ENCODE measurements at places on chromosomes 4 and X. TPM values are rescaled to one million over a fixed set of nuclear protein-coding genes. Genes with fewer than 3 reads are reported as not detected.

The MAPK10 gene
- 7.1 TPM for total RNA-seq

The ERAS gene
- total RNA-seq, result not detected

The OTC gene
- total RNA-seq, result not detected

The PABPC1L2A gene
- not detected for total RNA-seq

The FAM156B gene
- total RNA-seq, result 32.9 TPM

The MID1IP1 gene
- 87.7 TPM for total RNA-seq

The KLF8 gene
- 1.6 TPM for total RNA-seq

The WNK3 gene
- 22.1 TPM for total RNA-seq

The TLL1 gene
- total RNA-seq, result 0.05 TPM

- no peak for ATAC-seq
These were observed 663.4 kb upstream of the LCORL start for GRCh38 chr4:18684932-18685331.

GRCh38 chr4:123631786-123632692, 235.4 kb downstream of the SPRY1 start:
- peak; percentile 88 for ATAC-seq

DNA sequence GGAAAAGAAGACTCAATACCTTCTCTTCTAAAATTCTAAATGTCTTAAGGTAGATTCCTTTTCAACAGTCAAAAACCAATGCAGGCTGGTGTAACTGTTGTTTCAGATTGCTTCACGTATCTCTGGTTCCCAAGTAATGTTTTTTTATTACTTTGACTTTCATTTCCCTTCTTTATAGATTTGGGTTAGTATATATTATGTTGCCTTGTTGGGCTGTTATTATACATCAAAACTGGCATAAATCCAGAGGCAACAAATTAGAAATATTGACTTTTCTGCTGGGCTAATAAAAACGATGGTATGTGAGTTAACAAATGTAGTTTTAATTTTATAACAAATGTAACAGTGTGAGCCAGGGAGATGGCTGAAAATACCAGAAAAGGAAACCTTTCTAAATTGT, 444.7 kb upstream of the TENM3 start:
- ATAC-seq, result peak; percentile 75

DNA sequence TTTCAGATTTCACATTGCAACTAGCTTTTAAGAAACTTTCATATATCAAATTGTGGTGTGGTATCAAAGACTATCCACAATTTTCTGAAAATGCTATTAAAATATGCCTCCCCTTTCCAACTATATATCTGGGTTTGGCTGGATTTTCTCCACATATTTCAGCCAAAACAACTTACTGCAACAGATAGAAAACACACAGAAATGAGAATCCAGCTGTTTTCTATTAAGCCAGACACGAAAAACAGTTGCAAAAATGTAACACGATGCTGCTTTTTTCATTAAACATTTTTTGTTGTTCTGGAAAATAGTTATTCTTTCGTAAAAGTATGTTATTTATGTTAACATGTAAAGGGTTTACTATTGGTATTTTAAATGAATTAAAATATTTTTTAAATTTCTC, 33.1 kb downstream of the DCTD start:
- ATAC-seq, result no peak

GRCh38 chr4:165156906-165157305, 44.2 kb upstream of the TMEM192 start:
- no peak for ATAC-seq

DNA sequence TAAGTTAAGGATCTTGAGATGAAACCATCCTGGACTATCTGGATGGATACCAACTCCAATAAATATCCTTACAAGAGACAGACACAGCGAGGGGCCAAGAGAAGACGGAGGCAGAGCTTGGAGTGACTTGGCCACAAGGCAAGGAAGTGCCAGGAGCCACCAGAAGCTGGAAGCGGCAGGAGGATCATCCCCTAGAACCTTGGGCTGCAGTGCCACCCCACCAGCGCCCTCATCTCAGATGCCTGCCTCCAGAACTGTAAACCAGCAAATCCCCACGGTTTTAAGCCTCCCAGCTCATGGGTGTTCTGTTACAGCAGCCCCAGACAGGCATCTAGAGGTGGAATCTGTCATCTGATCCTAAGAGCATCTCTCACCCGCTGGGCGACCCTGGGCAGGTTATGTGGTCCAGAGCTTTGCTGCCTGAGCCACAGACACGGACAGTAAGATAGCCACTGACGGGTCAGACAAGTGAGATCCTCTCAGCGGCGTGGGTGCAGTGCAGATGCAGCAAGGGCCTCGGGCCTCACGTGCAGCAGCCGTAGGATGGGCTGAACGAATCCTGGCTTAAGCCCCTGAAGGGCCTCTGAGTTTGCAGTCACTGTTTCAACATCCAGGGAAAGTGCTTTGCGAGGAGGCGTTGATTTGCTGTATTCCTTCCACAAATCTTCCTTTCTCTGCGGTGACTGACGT, 25.1 kb upstream of the MXD4 start:
- ATAC-seq, result peak; percentile 27

GRCh38 chr4:55035892-55036291, 89.5 kb downstream of the KDR start:
- ATAC-seq, result no peak

DNA sequence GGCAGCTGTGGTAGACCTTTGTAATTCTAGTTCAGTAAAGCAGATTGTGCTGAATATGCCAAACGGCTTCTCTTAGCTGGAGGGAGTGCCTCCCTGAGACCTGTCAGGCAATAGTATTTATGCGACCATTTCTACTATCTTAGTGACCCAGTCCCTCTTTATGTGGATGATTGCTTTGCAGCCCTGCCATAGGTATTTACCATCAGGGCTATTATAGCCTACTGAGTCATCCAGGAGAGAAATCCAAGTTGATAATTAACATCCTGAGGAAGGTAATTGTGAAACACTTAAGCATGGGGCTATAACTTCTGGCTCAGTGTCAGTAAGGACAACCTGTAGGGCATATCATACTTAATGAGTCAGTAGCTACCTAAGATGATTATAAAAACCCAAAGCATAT, 103.9 kb upstream of the MAOA start:
- ATAC-seq, result no peak

GRCh38 chr4:153747406-153747955, 12.3 kb downstream of the RNF175 start:
- no peak for ATAC-seq

GRCh38 chr4:86653237-86653865, 59.2 kb downstream of the PTPN13 start:
- no peak for ATAC-seq

DNA sequence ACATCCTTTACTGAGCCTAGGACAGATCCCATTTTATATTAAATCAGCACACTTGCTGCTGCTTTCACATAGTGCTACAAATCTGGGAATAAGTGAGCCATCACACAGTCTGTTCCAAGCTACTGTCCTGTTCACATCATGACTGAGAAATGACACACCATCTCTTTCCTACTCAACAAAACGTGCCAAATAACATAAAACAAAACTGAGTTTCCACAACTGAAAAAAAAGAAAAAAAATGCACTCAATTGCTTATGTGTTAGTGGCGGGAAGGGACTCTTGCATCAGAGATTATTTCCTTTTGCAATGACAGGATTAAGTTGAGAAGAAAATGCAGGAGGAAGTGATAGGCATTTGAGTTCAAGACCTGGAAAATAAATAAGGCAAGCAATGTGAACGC, 109.0 kb downstream of the SHROOM4 start:
- ATAC-seq, result no peak

GRCh38 chr4:17187003-17187402, 288.6 kb upstream of the LDB2 start:
- ATAC-seq, result peak; percentile 89

- no peak for ATAC-seq
These were observed 147.7 kb upstream of the TLL1 start for GRCh38 chr4:165725352-165725751.

- ATAC-seq, result no peak
These were observed 385.6 kb upstream of the ADGRL3 start for GRCh38 chr4:60814549-60814948.

GRCh38 chr4:3043282-3044020, 30.9 kb downstream of the HTT-AS start:
- ATAC-seq, result no peak

Data from motor neuron (in vitro differentiated cells).